ENCODE measurements at places on chromosomes 6 and 20.
A peak's percentile ranks its signal among the peaks of the same experiment; 100 is the strongest.

DNA sequence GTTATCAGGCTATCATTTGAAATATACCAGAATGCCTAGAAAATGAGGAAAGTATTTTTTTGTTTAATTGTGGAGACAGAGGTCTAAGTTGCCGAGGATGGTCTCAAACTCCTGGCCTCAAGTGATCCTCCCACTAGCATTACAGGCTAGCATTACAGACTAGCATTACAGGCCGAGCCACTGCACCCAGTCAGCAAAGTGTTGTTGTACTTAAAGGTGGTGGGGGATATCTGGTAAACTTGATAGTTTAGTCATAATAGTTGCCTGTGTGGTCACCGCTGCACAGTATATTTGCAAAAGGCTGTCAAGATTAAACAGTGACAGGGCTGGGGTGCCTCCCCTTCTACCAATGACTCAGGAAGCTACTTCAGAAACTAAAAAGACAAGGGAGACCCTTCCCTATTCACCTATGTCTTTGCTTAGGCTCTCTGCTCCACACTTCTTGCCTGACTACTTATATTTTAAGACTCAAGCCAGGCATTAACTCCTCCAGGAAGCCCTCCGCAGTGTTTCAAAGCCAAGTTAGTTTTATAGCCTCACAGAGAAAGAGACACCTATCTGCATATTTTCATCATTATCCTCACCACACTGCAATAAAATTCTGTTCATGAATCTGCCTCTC is 3.1 kb upstream of the AKIRIN2 start:
- peak; percentile 9 for DNase-seq

GRCh38 chr6:36064770-36065396 is 37.3 kb downstream of the MAPK14 start:
- no peak for DNase-seq

- no peak for DNase-seq
These were observed 62.9 kb downstream of the GTF2H5 start for GRCh38 chr6:158230967-158231550.

- DNase-seq, result peak; percentile 18
These were observed 58.7 kb downstream of the VAPB start for GRCh38 chr20:58447511-58448391.

DNA sequence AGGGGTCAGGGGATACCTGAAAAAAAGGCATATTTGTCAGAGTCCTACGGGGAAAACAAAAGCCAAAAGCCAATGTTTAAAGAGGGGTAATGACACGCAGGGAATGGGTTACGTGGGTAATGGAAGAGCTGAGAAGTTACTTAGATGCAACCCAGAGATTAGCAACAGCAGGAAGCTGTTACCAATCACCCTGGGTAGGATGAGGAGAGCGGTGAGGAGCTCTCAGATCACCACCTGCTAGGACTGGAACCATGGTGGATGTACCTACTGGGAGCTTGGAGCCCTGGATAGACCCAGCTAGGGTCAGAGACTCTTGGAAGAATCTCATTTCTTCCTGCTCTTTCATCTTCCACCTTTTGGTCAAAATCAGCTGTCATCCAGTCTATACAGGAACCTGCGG is 51.2 kb upstream of the RNF24 start:
- no peak for DNase-seq

GRCh38 chr6:17596085-17596484 is 4.0 kb upstream of the FAM8A1 start:
- no peak for DNase-seq
